ENCODE measurements at places on chromosomes 2 and 18.
A peak's percentile ranks its signal among the peaks of the same experiment; 100 is the strongest.

- no peak for ATAC-seq
Observed at GRCh38 chr18:7638321-7638720, 71.2 kb downstream of the PTPRM start.

DNA sequence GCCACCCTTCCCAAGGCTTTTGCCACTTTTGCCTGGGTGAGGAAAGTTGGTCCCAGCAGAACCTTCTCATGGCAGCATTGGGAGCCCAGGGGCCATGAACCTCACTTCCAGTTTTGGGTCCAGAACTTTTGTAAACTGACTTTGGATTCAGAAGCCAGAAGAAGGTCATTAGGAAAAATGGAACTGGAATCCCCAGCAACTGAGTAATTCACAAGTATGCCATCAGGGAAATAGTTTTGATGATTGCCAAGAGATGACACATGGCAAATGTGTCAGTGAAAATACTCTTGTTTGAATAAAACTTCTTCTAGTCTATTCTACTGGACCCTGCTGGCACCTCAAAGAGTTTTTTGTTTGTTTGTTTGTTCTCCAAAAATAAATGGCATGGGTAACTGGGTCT is 203.7 kb downstream of the SETBP1 start:
- no peak for ATAC-seq

DNA sequence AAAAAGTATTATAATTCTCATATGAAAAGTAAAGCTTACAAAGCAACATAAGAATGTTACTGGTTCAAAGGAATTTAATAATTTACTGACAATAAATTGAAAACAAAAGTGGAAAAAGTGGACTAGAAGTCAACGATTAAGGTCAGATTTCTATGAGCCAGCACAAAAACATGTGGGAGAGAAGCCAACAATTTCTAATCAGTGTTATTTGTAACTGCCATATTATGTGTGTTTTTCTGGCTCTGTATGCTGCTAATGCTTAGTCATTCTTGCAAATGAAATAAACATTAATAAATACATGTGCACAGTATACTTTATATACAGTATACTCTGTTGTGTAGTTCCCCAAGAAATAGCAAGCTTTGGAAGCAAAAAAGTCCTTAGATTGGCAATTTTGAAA is 301.3 kb upstream of the RGPD4 start:
- no peak for ATAC-seq

DNA sequence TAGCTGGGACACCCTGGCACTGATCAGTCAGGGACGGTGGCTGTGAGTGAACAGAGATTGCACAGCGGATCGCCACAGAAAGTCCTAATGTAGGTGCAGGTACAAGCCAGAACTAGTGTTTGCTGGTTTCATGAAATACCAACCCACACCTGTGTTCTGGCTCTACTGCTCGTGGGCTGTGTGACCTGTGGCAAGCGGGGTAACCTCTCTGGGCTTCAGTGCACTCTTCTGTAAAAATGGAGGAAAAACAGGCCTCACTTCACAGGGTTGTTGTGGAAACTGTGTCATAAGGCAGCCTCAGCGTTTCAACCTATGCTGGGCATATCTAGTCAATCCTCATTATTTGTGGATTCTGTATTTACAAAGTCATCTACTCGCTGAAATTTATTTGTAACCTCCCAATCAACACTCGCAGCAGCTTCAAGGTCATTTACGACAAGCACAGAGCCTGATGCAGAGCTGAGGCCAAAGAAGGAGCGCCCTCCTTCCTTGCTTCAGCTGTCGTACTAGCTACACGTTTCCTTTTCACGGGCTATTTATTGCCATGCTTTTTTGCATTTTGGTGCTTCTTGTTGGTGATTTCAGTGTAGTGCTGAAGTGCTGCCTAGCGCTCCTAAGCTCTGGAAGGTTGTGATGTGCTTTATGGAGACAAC is 30.0 kb downstream of the GPR45 start:
- ATAC-seq: no peak

DNA sequence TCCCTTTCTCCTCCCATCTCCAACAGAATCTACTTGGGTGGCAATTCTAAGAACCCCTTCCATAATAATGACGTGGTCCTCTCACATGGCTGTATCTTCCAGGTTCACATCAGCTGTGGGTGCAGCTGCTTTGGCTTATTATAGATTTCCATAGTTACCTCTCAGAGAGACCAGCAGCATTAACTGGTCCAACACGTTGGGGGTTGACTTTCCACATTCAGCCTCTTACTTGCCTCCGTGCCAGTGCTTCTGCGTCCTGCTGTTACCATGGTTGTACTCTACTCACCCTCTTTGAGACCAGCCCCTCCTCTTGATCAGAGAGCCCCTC is 570.7 kb downstream of the PLCL1 start:
- no peak for ATAC-seq

GRCh38 chr2:205660521-205661124 is 21.7 kb upstream of the NRP2 start:
- peak; percentile 51 for ATAC-seq

GRCh38 chr2:143282684-143283083 is 153.5 kb downstream of the ARHGAP15 start:
- ATAC-seq: no peak

GRCh38 chr2:43134571-43134889 is 91.9 kb downstream of the ZFP36L2 start:
- no peak for ATAC-seq

GRCh38 chr2:8840475-8841091 is 3.2 kb upstream of the KIDINS220 start:
- no peak for ATAC-seq

- no peak for ATAC-seq
Observed at GRCh38 chr2:5494212-5494611, 198.0 kb upstream of the SOX11 start.

- no peak for ATAC-seq
Observed at GRCh38 chr2:9767656-9768281, 75.5 kb upstream of the TAF1B start.

GRCh38 chr2:12556762-12557161 is 160.0 kb upstream of the TRIB2 start:
- no peak for ATAC-seq

DNA sequence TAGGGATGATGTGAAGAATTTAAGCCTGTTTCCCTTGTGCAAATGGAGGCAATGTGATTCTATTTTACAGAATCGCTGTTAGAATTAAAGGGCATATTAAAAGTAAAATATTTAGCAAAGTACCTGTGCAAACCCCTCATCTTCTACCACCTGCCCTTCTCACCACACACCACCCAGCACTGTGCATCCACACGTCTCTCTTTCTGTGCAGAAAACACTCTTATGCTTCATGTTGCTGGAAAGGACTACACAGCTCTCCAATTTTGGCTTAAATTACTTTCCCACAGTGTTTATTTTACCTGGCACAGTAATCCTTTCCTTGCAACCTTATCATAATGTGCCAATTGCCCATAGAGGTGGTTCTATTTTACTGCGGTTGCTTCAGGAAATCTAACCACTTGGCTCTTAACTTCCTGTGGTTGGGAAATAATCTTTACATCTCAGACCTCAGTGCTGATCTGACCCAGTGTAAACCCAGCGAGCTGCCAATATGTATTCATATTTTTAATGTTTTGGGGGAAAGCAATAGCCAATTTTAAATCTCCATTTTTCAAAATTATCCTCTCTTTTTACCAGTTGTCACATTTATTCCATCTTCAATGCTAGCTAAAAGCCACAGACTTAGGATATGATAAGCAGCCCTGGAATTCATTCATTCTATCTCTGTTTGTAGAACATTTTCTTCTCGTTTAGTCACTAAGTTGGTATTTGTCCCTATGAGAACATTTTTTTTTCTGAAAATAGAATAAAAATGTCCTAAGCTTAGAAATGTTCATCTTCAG is 250.9 kb downstream of the DSEL start:
- ATAC-seq: no peak

- ATAC-seq: no peak
Observed at GRCh38 chr2:48543895-48544294, 13.9 kb downstream of the STON1 start.

- ATAC-seq: peak; percentile 91
Observed at GRCh38 chr18:23958036-23958435, 56.5 kb upstream of the TTC39C start.

DNA sequence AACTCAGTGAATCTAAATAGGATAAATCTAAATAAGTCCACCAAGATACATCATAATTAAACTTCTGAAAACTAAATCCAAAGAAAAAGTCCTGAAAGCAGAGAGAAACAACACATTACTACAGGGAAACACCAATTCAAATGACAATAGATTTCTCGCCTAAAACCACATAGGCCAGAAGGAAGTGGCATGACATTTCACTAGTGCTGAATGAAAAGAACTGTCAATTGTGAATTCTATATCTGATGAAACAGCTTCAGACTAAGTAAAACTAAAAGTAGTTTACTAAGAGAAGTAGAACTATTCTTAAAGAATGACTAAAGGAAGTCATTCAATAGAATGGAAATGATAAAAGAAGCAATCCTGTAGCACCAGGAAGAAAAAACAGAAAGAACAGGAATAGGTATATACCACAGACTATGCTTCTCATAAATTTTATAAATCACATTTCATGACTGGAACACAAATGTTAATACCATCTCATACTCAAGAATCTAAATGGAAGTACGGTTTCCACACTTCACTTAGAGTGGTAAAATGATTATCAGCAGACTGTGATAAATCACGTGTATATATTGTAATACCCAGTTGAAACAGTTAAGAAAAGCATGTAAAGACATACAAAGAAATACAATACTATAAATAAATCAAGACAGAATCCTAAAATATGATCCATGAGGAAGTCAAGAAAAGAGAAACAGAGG is 46.4 kb downstream of the ASXL2 start:
- no peak for ATAC-seq

DNA sequence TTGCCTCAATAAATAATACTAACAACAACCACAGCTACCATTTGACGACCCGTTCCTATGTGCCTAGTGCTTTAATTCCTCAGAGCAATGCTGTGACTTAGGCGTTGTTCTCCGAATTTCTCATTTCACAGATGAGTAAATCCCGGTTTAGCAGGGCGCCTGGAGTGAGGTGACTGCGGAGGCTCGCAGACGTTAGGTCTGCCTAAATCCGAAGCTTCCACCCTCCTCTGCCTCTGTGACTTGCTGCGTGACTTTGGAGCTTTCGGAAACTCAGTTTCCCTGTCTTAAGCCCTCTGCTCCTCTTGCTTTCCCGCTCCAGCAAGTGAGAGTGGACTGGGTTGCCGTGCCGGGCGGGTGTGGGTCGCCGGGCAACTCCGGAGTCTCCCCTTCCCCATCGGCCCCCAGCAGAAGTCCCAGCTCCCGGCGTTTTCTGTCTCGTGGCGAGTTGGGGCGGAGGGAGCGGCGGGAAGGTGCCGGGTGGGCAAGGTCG is 711 bp upstream of the ATOH8 start:
- no peak for ATAC-seq

Data from gastroesophageal sphincter (tissue), 4 donors.